Activated CD8-positive, alpha-beta memory T cell treated with anti-CD3 and anti-CD28 coated beads for 24 hours (primary cell): ENCODE measurements at places on chromosomes 6 and 20.

DNA sequence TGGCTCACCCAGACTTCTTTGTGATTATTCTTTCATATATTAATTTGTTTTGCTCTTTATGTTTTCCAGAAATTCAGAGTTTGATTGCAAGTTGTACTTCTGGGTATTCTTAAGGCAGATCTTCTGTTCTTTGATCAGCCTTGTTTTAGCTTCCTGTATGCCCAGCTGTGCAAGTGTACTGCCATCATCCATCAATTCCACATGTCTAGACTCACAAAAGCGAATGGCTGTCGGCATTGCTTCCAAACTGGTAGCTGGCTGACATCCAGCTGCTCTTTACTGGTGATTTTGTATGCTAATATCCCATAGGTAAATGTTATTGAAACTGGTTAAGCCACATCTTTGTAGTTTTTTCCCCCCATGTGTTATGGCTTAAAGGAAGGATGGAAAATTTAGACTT is 1084.8 kb upstream of the CITED2 start:
- no peak for DNase-seq

DNA sequence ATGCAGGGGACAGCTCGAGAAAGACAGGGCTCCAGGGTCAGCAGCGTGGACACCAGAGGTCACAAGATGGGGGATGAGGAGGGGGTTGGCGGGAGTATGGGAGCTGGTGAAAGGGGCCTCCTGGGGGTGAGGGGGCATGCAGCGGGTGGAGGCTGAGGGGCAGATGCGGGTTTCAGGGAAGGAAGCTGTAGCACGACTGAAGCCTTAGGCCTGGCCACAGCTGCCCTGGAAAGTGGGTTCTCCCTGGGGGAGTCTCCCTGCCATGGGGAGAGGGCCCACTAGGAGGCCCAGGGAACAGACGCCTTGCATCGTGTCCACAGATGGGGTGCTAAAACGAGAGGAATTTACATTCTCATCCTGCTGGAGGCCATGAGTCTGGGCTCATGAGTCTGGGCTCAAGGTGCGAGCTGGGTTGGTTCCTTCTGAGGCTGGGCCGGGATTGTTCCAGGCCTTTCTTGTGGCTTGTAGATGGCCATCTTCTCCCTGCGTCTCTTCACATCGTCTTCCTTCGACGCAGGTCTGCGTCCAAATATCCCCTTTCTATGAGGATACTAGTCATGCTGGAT is 18.0 kb downstream of the APCDD1L start:
- peak; percentile 38 for DNase-seq

DNA sequence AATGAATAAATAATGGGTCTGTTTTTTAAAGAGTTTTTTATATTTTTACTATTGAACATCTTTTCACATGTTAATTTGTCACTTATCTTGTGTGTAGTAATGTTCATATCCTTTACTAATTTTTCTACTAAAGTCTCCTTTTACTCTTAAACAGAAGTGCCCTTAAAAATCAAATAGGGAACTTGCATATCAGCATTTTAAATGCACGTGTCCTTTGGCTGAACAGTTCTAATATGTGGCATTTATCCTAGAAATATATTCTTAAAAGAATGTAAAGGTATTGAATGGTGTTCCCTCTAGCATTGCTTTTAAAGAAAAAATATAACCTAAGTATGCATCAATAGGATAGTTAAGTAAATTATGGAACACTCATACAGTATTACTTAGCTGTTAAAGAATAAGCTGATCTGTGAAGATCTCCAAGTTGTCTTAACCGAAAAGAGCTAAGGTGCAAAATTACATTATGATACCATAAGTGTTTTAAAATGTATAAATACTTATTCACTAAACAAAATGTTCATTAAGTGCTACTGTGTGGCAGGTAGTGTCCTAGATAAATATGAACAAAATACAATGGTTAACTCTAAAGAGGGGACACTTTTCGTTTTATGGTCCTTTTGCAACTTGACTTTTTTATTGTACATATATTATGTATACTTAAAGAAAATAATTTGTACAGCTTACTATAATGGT is 631 bp upstream of the PGBD1 start:
- DNase-seq: no peak

DNA sequence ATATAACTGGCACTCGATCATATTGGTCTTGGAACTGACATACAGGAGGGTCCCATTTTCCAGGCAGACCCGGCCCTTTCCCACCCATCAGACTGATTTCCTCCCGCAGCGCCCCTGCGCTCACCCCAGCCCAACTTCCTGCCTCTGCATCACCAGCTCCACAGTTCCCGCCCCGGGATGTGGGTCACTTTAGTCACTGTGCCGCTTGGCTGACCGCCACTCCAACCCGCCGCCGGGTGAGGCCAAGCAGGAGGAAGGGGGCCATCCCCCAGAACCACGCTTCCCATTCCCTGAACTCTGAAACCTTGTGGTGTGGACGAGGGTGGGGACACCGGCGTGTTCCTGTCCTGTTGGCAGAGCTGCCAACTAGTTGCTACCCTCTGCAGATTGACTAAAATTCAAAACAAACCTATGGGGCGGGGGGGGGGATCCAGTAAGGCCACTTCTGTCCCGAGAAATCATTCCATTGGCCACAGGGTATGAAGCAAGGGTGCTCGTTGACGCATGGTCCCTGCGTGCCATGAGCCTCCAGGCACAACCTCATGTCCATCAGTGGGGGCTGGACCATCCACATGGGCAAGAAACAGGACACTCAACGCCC is 12.3 kb downstream of the TGM2 start:
- peak; percentile 58 for DNase-seq

- no peak for DNase-seq
Measured at GRCh38 chr6:54719131-54719530, 127.4 kb upstream of the FAM83B start.

- no peak for DNase-seq
Measured at GRCh38 chr20:19114410-19114809, 98.0 kb upstream of the SLC24A3 start.

- no peak for DNase-seq
Measured at GRCh38 chr6:44250718-44251123, 3.8 kb downstream of the HSP90AB1 start.

GRCh38 chr6:167212713-167213005 is 54.9 kb upstream of the GPR31 start:
- DNase-seq: no peak

DNA sequence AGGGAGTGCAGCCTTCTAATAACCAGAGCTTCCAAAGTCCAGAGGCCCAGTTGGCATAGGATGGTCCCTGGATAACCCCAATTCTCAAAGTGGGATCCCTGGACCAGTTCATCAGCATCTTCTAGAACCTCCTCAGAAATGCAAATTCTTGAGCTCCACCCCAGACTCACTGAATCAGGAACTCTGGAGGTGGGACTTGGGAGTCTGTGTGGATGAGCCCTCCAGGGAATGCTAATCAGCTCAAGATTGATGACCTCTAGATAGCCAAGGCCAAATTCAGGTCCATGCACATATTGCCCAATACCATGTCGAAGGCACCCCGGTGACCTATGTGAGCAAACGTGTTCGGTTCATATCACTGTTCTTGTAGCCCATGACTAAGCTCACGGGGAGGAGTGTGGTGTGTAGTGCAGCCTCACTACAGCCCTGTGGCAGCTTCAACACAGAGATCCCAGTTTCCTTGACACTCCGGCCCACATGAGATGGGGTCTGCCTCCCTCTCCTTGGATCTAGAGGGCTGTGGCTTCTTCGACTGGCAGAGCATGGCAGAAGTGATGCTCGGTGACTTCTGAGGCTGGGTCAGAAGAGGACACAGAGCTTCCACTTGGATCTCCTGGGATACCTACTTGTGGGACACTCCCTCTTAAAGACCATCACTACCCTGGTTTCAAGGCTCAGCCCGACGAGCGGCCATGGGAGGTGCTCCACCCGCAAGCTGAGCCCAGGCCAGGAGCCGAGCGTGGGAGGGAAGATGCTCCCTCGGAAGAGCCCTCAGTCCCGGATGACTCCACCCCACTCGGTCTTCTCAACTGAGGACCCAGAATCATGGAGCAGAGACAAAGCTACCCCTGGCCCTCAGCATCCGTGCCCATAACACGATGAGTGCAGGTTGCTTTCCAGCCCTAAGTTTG is 151.1 kb upstream of the CST7 start:
- DNase-seq: no peak

GRCh38 chr6:83069633-83070032 is 2.2 kb downstream of the DOP1A start:
- DNase-seq: no peak

DNA sequence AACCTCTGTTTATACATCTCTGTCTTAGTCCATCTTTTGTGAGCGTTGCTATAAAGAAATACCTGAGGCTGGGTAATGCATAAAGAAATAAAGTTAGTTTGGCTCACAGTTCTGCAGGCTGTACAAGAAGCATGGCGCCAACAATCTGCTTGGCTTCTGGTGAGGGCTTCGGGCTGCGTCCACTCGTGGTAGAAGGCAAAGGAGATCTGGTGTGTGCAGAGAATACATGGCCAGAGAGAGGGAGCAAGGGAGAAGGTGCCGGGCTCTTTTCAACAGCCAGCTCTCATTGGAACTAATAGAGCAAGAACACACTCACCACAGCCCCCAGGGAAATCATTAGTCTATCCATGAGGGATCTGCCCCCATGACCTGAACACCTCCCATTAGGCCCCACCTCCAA is 100.3 kb upstream of the SRSF6 start:
- DNase-seq: no peak

DNA sequence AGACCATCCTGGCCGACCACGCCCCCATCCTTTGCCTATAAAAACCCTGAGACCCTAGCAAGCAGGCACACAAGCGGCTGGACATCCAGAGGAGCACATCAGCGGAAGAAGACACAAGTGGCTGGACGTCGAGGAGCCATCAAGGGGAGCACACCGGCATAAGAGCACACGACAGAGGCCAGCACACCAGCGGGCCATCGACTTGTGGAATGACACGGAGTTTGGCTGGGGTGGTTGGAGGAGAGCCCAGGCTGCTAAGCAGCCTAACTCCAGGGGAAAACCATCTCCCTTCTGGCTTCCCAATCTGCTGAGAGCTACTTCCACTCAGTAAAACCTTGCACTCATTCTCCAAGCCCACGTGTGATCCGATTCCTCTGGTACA is 44.8 kb upstream of the BCLAF1 start:
- no peak for DNase-seq

DNA sequence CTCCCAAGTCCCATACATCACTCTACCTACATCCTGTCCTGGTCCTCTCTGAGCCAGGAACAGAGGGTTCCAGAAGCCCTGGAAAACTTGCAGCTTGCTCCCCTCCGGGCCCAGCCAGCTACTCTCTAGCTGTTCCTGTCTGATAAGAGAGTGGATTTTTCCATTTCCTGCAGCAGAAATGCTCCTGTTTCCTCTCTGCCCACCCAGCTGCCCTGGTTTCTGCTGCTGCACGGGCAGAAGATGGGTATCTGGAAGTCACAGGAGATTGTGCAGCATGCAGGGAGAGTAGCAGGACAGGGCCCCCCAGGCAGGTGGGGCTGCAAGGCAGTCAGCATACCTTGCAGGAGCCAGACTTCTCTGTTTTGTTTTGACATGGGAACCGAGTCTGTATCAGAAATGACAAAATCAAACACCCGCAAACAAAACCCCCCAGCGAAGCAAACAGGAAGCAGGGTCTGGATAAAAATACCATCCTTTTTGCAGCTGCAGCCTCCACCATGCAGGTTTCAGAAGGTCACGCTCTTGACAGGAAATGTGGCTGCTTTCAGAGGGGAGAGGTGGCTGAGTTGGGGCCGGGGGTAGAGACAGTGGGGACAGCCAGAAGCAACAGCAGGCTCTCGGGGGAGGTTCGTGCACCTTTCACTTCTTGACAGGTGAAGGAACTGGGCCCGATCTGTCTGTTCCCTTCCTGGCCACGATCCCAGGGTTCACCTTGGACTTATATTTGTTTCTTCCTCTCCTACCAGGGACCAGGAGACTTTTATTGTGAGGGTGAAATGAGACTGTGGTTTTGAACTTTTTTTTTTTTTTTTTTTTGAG is 50.8 kb upstream of the FAM83D start:
- peak; percentile 80 for DNase-seq

GRCh38 chr6:47440719-47441118 is 36.9 kb upstream of the CD2AP start:
- DNase-seq: no peak

DNA sequence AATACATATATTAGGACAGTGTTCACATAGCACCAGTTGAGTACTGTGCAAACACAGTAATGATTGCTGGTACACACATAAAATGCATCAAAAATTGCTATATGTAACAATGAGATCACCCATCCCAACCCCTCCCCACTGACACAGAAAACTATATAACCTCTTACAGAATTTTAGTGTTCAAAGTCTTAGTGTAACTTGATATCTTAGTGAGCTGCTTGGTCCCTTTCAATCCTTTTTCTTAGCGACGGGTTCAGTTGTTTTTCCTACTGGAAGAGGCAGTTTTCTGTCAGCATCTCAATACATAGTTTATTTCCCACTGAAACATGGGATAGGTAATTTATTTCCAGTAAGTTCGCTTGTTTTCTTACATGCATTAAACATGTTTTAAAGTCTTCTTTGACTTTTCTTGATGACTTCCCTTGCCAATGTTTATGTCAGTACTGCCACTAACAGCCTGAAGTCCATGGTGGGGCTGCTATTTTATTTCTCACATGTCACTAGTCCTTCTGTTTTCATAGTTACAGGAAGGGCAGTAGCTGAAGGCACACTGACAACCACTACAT is 96.4 kb upstream of the FOXC1 start:
- no peak for DNase-seq

- DNase-seq: no peak
Measured at GRCh38 chr6:74642101-74642500, 563.8 kb downstream of the COL12A1 start.

DNA sequence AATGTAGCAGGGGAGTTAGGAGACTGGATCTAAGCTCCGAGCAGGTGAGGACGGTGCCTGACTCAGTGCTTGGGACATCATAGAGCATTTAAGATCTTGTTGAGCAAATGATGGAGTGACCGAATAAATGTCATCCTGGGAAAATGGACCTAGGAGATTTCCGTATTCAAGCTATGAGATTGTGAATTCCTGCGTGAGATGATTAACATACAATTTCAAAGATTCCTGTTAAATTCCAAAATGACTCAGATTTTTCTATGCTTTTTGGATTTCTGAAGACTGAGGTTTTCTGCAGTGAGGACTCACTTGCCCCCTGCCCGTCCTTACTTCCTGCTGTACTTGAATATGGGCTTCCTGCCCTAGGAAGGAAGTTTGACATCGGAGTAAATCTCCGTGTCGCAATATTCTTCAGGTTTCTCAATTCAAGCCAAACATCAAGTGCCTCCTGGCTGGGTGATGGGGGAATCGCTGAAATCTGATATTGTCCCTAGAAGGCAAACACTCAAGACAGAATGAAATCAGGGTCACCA is 5.2 kb downstream of the SYTL3 start:
- peak; percentile 51 for DNase-seq
